Urinary bladder (tissue), 4 donors: ENCODE measurements at places on chromosomes 11 and 22. TPM values are rescaled to one million over a fixed set of nuclear protein-coding genes. Genes with fewer than 3 reads are reported as not detected.

GAS2 gene
- 0.79 TPM for polyA plus RNA-seq

BMAL1 gene
- 12.2 TPM for polyA plus RNA-seq

OR56A5 gene
- polyA plus RNA-seq = not detected

DNAJB13 gene
- polyA plus RNA-seq = 0.38 TPM

LRRC55 gene
- polyA plus RNA-seq = 0.11 TPM
